ENCODE measurements at places on chromosomes 1 and 21.
A peak's percentile ranks its signal among the peaks of the same experiment; 100 is the strongest.

GRCh38 chr1:204572923-204573922 lies 57.0 kb downstream of the MDM4 start:
- no peak for DNase-seq

GRCh38 chr21:40345711-40346321 lies 478.6 kb downstream of the PCP4 start:
- no peak for DNase-seq

GRCh38 chr1:158150523-158150922 lies 30.2 kb upstream of the CD1D start:
- no peak for DNase-seq

DNA sequence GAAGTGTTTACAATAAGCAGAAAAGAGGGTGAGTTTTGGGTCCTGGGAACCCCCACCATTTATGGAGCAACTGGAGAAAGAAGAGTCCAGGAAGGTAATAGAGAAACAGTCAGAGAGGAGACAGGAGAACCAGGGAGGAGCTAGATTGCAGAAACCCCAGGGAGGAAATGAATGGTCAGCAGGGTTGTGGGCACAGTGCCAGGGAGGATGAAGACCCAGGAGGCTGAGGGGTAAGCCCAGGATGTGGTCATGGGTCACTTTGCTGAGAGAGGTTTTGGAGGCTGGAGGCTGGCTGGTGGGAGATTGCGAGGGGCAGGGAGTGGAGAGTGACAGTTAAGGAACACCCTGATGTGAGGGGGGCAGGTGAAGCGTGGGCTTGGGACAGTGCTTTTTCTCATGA lies 169.9 kb upstream of the CSF3R start:
- no peak for DNase-seq

DNA sequence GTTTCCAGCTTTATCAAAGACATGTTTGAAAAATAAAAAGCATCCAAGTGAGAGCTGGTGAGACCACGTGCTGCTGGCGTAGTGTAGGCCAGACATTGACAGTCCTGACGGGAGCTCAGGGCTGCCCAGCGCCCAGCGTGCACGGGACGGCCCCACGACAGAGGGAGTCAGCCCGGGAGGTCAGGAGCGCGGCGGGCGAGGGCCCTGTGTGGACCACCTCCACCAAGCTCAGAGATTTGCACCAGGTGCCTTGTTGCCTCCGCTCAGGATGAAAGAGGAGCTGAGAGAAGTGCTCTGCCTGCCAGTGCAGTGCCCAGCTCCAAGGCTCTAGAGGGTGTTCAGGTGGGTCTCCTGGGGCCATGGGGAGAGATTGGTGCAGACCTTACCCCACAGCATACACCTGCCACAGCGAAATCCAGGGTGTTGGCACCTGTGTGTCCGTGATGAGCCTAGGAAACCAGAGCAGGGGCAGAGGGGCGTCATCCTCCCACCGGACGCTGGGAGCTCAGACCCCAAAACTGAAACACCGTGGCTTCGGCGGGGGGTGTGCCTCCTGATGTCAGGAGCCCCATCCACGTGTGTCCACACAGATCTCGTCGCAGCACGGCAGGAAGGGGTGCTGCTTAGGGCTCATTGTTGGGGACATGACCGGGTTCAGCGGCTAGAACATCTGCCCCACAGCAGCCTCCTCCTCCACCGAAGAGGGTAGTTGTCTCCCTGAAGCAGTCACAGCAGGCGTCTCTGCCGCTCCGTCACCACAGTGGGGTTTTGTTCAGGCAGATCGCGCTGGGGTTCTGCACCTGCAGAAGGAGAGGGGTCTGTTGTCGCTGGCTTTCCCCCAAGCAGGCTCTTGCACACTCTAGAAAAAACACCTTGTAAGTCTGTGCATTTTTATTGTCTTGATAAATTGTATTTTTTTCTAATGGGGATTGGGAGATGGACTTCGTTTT lies 64.2 kb downstream of the POFUT2 start:
- no peak for DNase-seq

DNA sequence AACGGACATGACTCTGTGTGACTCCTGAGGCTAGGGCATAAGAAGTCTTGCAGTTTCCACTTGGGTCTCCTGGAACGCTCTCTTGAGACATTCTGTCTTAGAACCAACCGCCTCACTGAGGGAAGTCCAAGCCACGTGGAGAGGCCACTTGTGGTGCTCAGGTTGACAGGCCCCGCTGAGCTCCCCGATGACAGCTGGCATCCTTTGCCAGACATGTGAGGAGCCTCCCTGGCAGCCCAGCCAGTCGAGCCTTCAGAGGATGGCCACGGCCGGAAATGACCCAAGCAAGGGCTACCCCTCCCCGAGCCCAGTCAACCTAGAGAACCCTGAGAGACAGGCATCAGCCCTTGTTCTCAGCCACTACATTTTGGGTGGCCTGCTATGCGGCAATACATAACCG lies 20.7 kb downstream of the PLEKHA6 start:
- no peak for DNase-seq

DNA sequence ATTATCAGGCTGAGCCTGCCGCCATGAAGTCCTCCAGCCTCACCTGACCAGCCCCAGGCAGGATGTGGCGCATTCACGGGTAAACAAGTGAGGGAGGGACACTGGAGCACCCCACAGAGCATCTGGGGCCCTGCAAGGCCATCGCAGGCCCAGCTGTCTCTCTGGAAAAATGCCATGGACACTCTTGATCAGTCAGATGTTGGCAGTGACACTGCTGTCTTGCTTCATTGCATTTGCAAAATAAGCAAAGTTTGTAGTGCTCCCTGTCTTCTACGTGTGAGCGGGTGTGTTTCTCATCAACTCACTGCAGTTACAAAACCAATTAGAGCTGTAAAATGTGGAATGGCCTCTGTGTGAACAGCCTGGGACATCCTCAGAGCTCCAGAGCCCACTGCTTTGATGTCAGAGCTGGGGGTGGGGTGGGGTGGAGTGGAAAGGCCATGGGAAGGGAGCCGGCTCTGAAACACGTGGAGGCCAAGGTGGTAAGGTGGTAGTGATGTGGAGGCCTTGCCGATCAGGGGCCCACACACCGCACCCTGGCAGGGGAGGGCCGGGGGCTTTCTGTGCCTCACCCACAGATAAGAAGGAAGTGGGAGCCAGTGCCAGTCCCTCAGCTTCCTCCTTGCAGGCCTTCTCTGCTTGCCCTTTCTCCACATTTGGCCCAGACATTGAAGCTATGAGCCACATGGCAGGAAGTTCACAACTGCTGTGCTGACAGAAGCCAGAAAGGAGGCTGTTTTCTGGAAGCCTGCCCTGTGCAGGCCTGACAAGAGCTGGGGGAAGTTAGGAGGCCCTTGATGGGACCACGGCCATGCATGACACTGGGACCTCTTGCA lies 254.9 kb downstream of the RHOU start:
- DNase-seq: no peak

GRCh38 chr1:40634901-40635655 lies 30.4 kb downstream of the RIMS3 start:
- DNase-seq: no peak

GRCh38 chr21:33977721-33978369 lies 62.2 kb upstream of the ATP5PO start:
- no peak for DNase-seq

DNA sequence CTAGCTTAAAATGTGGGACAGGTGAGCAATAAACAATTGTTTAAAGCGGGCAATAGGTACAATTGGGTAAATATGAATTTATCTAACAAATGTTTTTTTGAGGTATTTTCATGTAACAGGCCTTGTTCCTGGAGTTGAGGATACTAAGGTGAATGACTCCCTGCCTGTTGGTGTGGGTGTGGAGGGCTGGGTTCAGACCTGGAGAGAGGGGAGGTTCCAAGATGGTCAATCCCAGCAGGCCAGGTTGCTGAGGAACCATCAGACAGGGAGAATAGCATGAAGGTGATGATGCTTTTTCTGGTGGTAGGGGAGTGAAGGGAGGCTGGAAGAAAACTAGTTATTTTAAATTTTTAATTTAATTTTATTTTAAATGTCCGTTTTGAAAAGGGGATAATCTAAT lies 46.3 kb downstream of the CDC14A start:
- no peak for DNase-seq

- DNase-seq: peak; percentile 48
Observed at GRCh38 chr1:152035539-152036266, 1.1 kb downstream of the S100A11 start.

DNA sequence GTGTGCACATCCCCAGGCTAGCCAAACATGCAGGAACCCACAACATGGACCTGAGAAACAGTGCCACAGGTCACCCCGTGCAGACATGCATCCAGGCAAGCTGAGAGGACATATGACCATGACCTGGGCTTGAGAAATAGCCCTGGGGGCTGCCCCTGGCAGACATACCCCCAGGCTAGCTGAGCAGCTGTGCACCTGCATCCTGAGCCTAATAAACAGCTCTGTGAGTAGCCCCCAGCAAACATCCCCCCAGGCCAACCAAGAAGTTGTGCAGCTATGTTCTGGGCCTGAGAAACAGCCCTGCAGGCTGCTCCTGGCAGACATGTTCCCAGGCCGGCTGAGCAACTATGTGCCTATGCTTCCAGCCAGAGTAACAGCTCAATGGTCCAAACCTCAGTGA lies 14.5 kb downstream of the OLFML3 start:
- no peak for DNase-seq

- peak; percentile 53 for DNase-seq
Observed at GRCh38 chr1:37469386-37469785, 5.0 kb upstream of the ZC3H12A start.
